ENCODE measurements at places on chromosomes 12 and 14.

GRCh38 chr12:79378496-79378895 lies 312.3 kb downstream of the PAWR start:
- DNase-seq: no peak

- no peak for DNase-seq
These were observed 119.1 kb downstream of the DENND5B start for GRCh38 chr12:31471823-31472222.

- no peak for DNase-seq
These were observed 312 bp downstream of the CDCA3 start for GRCh38 chr12:6850796-6851152.

DNA sequence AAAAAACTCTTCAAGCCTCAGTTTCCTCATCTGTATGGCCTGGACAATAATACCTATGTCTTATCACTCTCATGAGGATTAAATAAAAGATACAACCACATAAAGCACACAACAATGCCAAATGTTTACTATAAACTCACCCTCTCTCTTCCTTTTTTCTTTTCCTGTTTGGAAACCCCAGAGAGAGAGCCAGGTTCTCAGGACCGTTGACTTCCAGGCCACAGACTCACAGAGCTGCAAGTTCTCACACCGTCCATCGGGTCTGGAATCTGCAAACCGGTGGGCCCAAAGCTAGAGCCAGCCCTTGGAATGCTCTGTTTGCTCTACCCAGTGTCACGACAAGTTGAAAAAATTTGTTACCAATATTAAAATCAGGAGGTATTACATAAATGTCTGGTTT lies 4.6 kb upstream of the CD4 start:
- DNase-seq: no peak

DNA sequence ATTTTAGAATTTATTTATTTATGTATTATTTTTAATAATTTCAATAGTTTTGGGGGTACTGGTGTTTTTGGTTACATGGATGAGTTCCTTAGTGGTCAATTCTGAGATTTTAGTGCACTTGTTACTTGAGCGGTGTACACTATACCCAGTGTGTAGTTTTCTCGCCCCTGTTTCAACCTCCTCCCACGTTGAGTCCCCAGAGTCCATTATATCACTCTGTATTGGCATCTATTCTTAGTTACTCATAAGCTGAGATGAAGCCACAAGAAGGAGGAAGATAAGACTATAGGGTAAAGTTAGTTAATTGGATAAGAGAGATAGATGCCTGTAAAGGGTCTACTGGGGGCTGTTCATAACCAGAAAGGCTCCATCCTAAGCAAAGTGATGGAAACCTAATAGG lies 4.0 kb downstream of the C1S start:
- DNase-seq: no peak

- DNase-seq: peak; percentile 63
These were observed 1.1 kb downstream of the ATXN2 start for GRCh38 chr12:111597831-111598636.

- no peak for DNase-seq
These were observed 115.9 kb upstream of the TBX3 start for GRCh38 chr12:114799574-114800487.

- no peak for DNase-seq
These were observed 1.0 kb downstream of the TUNAR start for GRCh38 chr14:95877633-95878032.

DNA sequence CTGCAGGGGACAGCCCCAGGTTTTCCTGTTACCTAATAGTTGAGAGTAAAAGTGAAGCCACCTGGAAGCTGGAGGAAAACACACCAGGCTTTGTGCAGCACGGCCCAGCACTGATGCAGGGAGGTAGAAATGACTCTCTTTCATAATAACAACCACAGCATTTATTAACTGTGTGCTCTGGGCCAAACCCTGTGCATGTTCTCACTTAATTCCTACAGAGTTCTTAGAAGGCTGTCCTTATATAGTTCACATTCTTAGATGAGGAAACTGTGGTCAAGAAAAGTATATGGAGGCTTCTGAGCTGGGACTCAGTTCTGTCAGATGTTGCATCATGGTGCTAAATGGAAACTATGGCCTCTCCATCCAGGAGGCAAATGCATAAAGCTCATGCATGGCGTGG lies 100.0 kb downstream of the PAPOLA start:
- DNase-seq: no peak

GRCh38 chr12:91579516-91580263 lies 397.1 kb upstream of the DCN start:
- no peak for DNase-seq

DNA sequence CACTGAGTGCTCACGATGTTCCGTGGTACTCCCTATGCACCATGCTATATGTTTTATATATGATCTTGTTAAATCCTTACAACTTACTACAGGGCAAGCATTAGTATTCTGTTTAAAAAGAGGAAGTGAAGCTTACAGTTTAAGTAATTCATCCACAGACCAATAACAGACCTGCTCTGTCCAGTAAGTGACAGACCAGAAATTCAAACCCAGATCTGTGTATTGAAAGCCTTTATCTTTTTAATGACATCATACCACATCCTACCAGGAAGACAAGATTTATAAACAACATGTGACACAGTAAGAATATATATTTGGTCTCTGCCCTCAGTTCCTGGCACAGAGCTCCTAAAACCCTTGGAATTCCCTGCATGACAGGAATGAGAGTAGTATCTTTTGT lies 206.5 kb downstream of the STXBP6 start:
- no peak for DNase-seq

DNA sequence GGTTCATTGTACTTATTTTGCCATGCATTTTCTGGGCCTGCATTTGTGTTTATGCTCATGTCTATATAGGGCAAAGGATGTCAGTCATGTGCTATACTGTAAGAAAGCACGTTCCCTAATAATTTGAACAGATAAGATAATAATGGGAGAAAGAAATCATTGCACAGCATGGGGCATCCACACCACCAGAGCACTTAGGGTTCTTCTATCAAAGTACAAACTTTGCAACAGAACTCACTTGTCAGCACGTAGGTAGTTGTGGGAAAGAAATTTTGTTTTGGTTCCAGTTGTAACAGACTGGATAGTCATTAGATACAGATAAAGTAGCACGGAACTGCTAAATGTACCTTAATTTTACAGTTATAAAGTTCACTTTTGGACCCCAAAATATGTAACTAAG lies 10.1 kb downstream of the PPP1CC start:
- DNase-seq: no peak

- no peak for DNase-seq
These were observed 66.3 kb downstream of the ZNF664 start for GRCh38 chr12:124039276-124039675.

GRCh38 chr14:102317564-102318248 lies 1.8 kb upstream of the ZNF839 start:
- DNase-seq: peak; percentile 48

DNA sequence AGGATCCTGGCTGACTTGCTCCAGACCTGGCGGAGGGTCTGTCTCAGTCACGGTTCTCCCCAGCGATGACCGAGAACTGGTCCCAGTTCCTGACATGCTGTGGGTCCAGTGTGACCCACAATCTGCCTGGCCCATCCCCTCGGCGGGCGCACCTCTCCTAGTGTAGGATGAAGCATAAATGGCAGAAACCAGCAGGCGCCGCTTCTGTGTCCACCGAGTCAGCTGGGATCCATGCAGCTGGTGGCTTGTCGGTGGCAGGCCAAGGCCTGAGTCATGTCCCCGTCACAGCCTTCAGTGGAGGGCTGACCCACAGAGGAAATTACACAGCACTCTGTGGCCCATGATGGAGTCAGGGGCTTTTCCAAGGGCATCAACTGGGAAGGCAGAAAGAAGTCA lies 38.5 kb downstream of the NFKBIA start:
- no peak for DNase-seq

- no peak for DNase-seq
These were observed 19.8 kb downstream of the VASH1 start for GRCh38 chr14:76780875-76781647.

DNA sequence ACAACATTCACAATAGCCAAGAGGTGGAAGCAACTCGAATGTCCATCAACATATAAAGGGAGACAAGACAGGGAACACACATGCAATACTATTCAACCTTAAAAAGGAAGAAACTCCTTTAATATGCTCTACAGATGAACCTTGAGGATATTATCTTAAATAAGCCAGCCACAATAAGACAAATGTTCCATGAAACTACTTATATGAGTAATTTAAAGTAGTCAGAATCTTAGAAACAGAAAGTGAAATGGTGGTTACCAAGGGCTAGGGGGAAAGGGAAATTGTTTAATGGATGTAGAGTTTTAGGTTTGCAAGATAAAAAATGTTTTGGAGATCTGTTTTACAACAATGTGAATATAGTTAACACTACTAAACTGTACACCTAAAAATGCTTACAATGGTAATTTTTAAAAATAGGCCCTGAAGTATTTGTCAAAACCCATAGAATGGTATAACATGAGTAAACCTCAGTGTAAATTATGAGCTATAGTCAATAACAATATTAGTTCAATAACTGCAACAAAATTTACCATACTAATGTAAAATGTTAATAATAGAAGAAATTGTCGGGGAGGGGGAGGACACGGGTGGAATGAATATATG lies 71.1 kb downstream of the EGLN3 start:
- DNase-seq: no peak

DNA sequence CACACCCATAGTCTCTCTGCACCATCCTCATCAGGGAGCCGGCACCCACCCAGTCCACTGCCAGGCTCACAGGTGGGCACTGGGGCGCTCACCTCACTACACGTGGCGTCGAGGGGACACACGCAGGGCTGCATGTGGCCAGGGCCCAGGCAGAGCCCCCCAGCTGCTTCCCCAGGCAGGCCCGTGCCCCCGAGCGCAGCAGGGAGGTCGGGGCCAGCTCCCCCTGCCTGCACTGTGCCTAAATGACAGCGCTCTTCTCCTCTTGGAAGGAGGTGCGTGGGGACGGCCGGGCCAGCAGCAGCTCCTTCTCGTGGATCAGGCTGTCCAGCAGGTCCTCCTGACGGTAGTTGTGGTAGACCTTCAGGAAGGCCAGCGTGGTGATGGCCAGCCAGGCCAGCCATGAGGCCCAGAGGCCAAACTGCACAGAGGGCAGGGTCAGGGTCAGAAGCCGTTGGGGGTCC lies 11.3 kb downstream of the TMEM179 start:
- DNase-seq: no peak

DNA sequence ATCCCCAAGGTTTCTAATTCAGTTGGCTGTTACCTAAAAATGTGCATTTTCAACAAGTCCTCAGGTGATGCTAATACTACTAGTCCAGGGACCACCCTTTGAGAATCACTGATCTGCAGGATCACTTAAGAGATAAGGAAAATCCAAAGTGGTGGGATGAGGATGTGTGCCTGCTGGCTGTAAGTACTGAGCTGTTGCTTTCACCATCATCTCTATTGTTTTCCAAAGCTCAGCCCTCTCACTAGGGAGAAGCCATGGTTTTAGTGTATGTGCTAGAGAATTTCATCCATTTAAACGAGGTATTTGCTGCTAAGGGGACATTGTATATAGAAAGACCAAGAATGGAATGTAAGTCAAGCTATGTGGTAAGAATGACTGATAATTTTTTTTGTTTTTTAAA lies 202.3 kb downstream of the KIF21A start:
- DNase-seq: no peak

DNA sequence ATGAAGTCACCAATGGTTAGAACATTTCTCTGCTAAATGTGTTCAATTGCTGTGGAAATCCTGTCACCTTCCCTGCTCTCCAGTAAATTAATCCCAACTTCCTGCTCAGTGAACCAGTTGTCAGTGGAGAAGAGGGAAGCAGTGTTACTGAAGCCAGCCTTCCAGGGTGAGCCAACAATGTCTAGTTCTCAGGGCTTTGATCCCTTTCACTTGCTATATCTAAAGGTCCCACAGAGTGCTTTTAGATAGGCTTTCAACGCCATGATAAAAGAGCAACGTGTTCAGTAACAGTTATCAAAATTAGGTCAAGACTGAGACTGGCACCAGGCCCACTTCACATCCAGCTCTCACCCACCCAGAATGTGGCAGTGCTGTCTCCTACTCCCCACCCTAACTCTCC lies 139.7 kb downstream of the KCNH5 start:
- DNase-seq: peak; percentile 9

GRCh38 chr12:52146822-52147366 lies 44.9 kb downstream of the KRT80 start:
- DNase-seq: no peak

DNA sequence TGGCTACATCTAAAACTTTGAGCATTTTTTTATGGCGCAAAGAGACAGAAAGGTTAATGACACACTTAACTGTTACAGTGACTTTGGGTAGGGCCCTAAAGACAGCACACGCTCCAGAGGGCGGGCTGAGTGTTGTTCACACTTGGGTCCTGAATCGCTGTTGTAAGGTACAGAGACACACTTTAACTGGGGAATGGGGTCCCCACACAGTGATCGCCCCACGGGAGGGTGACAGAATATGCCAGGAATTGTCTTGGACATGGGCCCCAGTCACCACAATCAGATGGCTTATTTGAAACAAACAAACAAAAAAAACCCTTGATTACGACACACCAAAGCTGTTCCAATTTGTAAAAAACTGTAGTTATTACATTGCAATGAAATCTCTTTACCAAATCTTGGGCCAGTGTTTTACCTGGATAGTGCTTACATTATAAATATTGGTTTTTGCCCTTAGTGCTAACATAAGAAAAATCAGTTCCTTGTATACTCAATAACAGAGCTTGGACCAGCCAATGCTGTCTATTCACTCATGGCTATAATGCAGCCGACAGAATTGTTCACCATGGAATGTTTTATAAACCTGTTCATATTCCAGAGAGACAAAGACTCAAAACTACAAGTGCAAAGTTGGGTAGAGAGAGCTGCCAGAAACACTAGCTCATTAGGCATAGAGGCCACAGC lies 28.3 kb downstream of the KCTD10 start:
- DNase-seq: no peak

- DNase-seq: peak; percentile 14
These were observed 18.0 kb upstream of the APPL2 start for GRCh38 chr12:105253866-105254513.

DNA sequence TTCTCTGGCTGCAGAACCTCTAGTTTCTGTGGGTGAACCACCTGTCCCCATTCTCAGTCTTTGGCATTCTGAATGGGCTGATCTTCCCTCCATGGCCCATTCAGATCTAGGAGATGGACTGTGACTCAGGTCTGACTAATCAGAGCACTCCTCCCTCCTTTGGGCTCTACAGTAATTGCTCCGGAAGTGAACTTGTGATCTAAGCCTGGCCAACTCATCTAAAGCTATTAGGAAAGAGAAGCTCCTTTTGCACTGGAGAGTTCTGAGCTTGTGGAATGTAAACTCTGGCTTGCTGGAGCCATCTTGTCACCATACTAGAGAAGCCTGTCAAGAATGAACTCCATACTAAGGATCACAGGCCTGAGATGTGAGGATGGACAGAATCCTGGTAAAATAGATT lies 168.2 kb downstream of the SUDS3 start:
- DNase-seq: no peak

DNA sequence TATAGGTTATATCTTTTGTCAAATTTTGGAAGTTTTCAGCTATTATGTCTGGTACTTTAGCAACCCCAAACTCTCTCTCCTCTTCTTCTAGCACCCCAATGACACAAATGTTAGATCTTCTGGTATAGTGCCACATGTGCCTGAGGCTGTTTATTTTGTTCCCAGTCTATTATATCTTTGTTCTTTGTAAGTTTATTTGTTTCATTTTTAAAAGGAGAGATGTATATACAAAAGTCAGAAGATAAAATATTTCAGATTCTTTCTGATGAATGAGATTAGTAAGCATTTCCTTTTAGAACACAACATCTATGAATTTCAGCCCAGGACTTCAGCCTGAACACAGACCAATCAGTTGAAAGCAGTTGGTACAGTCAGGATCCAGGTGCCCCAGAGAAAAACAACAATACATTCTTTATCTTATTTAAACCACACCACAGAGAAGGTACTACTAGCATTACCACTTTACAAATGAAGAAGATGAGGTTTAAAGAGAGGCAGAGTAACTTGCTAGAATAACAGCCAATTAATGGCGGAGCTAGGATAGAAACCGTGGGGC lies 114.1 kb upstream of the BTG1 start:
- no peak for DNase-seq

All from WERI-Rb-1 (cell line).